ENCODE measurements at places on chromosomes 11 and 22. TPM values are rescaled to one million over a fixed set of nuclear protein-coding genes. Genes with fewer than 3 reads are reported as not detected.

DNA sequence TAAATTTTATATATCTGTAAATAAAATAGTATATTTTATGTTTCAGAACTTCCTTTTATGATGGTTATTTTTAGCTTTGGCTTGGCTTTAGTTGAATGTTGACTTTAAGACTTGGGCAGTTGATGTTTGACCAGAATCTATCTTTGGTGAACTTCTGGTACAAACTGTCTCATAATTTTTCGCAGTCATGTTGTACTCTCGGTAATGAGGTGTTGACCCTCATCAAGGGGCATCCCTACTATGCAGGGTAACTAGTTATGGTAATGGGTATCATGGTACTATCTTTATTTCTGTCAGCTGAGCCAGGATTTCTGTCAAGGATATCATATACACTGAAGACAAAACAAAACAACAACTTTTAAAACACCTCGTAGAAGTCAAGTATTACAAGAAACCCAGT is 67.7 kb downstream of the NXPE2 start:
- no peak for DNase-seq

DNA sequence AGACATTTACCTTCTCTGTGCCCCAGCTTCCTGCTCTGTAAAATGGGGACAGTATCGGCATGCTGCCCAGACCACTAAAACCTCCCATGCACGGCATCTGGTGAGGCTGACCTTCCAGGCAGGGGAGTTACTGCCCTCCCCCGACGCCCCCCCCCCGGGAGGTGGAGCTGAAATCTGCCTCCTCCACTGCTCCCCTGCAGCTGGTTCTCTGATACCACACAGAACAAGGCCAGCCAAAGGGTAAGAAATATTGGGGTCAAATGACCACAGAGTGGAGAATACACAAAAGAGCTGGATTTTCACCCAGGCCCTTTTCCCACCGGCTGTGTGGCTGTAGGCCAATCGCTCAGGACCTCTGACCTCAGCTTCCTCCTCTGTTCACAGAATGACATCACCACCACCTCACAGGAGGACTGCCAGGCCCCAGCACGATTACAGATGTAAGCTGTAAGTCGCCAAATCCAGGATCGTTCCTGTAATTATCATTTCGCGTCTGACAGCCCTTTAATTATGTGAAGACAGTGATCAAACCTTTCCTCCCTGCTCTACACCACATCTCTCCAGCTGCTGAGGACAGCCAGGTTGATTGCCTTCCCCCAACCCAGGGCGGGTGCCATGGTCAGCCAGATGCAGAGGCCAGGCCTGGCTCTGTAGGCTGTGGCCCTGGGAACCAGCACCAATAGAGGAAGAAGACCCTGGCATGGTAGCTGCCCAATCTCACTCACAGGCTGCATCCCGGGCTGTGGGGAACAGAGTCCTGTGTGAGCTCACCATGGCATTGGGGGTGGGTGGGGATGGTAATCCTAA is 35.7 kb upstream of the KLHL35 start:
- DNase-seq, result no peak

GRCh38 chr22:36083056-36083455 is 54.4 kb upstream of the RBFOX2 start:
- DNase-seq, result no peak

The C1QTNF4 gene
- 78.3 TPM for total RNA-seq

- DNase-seq, result no peak
Observed at GRCh38 chr11:106827687-106828086, 190.6 kb downstream of the GUCY1A2 start.

The MPZL2 gene
- 8.3 TPM for total RNA-seq

- DNase-seq, result no peak
Observed at GRCh38 chr11:88086297-88086696, 88.9 kb downstream of the RAB38 start.

- DNase-seq, result no peak
Observed at GRCh38 chr11:2999464-2999998, 7.4 kb upstream of the NAP1L4 start.

DNA sequence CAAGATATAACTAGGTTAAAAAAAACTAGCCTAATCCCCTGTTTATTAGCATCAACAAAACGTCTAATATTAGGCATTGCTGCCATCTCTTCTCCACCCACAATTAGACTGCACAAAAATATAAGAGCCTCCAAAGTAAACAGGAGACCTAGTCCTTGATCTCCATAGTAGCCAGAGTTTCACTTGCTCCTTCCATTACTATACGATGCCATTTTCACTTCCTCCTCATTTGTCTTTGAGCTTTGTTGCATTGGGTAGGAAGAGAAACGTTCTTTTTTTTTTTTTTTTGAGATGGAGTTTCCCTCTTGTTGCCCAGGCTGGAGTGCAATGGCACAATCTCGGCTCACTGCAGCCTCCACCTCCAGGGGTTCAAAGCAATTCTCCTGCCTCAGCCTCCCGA is 42.3 kb upstream of the RDX start:
- DNase-seq, result no peak
